CD4-positive, alpha-beta T cell treated with Interleukin-21 for 1 hour (primary cell): ENCODE measurements at places on chromosomes 2 and 18.

- DNase-seq, result no peak
Observed at GRCh38 chr2:43708178-43708577, 31.9 kb upstream of the C1GALT1C1L start.

GRCh38 chr2:173099804-173100203, 24.2 kb downstream of the MAP3K20 start:
- no peak for DNase-seq

DNA sequence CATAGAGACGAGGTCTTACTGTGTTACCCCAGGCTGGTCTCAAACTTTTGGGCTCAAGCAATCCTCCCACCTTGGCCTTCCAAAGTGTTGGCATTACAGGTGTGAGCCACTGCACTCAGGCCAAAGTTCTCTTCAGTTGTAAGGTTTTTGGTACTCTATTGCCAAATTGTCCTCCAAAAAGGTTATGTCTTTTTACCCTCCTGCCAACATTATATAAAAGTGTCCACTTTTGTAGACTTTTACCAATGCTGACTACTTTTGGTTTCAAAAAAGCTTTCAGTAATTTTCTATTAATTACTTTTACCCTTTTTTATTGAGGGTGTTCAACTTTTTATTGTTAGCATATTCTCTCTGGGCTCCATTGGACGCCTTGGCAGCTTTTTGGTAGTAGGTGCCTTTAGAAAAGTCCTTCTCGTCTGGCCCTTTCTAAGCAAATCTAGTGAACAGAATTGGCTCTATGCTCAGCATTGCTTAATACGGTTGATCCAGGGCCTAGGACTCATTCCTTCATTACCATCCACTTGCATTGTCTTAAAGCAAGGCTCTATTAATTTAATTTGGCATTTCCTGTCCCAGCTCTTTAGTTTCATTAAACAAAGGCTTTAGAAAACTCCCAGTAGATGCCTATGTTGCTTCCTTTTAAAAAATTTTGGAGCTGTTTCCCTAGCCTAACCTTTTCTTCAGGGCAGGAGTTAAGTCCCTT, 16.7 kb upstream of the IL1A start:
- no peak for DNase-seq

DNA sequence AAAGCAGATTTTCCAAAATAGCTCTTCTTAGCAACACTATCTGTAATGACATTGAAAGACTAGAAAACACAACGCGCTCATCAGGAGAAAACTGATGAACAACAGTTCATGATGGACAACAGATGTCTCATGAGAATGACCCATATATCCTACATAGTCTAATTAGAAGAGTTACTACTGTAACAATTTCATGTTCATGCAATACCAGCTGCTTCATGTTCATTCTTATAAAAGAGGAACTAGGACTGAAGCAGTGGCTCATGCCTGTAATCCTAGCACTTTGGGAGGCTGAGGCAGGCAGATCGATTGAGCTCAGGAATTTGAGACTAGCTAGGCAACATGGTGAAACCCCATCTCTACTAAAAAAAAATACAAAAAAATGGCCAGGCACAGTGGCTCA, 22.7 kb downstream of the TRAPPC8 start:
- DNase-seq, result no peak

- DNase-seq, result no peak
Observed at GRCh38 chr2:150762571-150762970, 275.1 kb upstream of the RND3 start.

GRCh38 chr2:45404807-45405297, 206.2 kb downstream of the SRBD1 start:
- no peak for DNase-seq

DNA sequence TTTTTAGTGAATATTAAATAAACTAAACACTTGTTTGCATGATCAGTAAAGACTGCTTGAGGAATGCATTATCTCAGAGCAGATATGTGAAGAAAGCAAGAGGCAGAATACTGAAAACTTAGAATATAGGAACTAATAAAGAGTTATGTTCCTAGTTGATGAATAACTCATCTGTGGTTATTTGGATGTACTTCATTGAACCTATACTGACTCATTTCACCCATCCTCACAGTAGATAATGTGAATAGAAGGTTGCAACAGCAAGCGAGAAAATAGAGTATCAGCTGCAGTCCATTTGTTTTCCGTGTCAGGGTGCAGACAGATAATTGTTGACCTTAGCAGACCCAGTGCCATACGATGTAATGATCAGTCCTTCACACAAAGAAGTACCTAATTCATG, 945.7 kb upstream of the LRRTM1 start:
- no peak for DNase-seq

GRCh38 chr18:60549338-60549960, 176.9 kb upstream of the MC4R start:
- peak; percentile 23 for DNase-seq

- DNase-seq, result no peak
Observed at GRCh38 chr18:62109676-62110075, 77.2 kb downstream of the PIGN start.

- DNase-seq, result no peak
Observed at GRCh38 chr18:11269257-11269656, 119.9 kb upstream of the PIEZO2 start.

DNA sequence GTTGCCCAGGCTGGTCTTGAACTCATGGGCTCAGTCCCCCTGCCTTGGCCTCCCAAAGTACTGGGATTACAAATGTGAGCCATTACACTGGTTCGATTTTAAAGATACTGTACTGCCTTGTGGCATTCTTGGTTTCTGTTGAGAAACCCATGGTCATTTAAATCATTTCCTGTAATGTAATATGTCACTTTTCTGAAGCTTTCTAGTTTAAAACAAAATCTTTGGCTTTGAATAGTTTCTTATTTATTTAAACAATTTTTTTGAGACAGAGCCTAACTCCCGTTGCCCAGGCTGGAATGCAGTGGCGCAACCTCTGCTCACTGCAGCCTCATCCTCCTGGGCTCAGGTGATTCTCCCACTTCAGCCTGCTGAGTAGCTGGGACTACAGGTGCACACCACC, 8.9 kb downstream of the ZNF512 start:
- DNase-seq, result no peak

GRCh38 chr2:225649274-225649673, 249.8 kb downstream of the NYAP2 start:
- no peak for DNase-seq

DNA sequence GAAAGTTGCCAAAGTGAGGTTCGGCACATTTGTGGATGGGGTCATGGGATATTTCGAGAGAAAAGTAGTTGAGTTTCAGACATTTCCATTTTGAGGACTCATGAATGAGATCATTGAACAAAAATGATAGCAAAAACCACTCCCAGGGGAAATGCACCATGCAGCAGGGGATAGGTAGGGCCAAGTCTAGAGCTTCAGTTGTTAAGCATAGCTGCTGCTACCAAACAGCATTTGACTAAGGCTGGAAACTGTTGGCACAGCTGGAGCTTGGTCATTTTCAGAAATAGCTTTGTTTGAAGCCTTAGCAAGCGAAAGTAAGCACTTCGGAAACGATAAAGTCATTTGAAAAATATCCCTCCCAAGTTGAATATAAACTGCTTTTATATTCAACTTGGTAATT, 431.8 kb downstream of the SOCS6 start:
- no peak for DNase-seq

- no peak for DNase-seq
Observed at GRCh38 chr2:235170016-235170415, 218.2 kb downstream of the SH3BP4 start.

DNA sequence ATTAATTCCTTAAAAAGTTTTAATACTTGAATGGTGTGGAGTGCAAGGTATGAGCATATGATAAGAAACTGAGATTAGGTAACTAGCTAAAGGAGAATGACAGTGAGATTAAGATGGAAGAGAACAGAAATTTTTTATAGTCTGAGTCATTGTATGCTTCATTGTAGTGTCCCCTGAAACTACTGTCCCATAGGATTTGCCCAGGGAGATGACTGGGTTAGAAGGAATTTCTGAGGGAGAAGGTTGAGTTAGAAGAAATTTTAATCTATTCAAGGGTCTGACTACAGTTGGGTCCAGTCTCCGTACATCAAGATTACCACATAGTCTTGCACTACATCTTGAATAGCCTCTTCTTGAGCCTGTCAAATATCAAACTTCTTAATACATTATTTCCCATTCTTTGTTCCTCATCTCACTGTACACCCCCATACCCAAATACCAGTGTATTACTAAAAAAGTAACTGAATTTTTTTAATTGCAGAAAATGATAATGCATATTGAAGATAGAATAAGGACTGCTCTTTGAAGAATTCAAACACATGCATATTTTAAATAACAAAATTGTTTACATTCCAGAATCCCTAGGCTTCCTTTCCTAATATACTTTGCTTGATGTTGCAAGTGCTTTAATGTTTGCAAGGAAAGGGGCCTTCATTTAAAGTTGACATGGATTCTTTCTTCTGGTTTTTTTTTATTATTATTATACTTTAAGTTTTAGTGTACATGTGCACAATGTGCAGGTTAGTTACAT, 314.3 kb upstream of the COL3A1 start:
- no peak for DNase-seq

- no peak for DNase-seq
Observed at GRCh38 chr2:222303828-222304736, 5.3 kb upstream of the PAX3 start.

DNA sequence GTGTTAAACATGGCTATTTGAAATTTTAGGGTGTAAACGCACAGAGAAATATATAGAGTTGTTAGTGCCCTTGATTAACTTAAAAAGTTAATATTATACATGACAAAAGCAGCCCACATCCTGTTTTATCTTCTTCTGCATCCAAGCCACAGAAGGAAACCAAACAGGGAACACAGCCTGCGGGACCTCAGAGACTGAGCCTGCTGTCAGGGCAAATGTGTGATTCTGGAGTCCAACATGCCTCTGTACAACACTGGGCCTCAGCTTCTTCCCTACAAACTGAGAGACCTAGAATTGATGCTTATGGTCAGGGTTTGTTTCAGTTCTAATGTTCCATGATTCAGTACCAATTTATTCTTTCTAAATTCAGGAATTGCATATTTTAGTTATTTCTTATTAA, 404.7 kb downstream of the FBXO15 start:
- no peak for DNase-seq

- no peak for DNase-seq
Observed at GRCh38 chr2:217282531-217282930, 422.7 kb upstream of the TNP1 start.

DNA sequence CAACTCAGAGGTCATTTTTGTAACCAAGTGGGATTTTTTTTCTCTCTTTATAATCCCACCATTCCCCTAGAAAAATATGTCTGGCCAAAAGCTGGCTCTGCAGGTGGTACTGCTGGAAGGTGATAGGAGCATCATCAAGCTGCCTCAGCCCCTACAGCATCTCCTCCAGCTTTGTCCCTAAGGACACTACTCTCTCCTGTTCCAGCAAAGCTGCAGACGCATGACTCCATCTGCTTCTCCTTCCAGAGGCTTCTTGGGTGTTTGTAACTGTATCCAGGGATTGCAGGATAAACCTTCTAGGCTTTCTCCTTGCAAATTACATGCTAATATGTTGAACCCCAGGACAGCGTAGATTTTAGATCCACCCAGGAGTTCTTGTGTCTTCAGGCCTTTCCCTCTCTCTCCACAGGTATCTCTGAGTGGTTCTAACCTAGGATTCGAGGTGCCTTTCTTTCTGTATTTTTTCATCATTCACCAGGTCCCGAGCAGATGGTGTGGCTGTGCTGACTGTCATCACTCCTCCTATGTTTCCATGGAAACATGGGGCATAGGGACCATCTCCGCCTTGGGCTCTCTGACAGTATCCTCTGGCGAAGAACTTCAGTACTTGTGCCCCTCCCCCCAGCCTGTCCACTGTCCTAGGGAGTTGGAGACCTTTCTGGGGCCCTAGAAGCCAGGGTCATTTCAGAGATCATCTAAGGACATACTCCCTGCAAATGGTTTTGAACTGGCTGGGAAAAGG, 34.3 kb downstream of the AFF3 start:
- DNase-seq, result no peak

- no peak for DNase-seq
Observed at GRCh38 chr2:156476850-156477206, 40.6 kb downstream of the GPD2 start.

DNA sequence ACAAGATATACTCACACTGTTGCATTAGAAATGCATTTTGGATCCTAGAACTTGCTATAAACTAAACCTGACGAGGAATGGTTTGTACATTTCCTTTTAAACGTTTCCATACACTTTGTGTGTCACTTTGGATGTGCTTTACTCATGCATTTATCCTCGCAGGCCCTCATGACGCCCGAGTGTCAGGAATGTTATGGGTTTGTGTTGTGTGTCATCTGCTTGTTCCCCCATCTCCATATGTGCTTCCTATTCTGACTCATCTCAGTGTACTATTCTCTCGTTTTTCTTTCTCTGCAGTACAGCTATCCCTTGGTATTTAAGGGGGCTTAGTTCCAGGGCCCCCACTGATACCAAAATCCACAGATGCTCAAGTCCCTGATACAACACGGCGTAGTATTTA, 121.5 kb upstream of the RASGRP3 start:
- no peak for DNase-seq

DNA sequence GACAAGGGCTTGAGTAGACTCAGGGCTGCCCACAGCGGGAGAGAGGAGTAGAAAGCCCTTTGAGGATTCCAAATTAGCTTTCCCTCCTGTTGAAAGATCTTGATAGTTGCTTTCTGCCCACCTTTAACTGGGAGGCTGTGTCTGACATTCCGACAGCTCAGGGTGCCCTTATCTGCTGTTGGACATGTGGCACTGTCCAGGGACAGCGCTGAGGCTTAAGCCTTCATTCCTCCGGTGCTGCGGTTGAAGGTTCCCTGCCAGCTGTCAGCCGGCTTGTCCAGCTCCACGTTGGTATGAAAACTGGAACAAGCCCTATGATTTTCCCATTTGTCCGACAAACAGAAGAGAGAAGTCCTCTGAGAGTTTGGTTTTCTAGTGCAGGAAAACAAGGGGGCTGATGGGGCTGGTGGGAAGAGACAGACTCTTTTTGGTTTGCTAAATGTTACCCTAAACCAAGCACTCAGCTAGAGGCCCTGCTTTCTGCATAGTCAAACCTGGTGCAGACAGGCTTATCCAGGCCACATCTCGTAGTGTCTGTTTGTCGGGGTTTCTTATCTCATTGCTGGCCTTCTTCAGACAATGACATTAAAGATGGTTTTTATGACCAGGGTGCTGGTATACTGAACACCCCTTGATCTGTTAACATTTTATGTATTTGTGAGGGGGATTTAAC, 24.5 kb downstream of the GREB1 start:
- DNase-seq, result no peak

DNA sequence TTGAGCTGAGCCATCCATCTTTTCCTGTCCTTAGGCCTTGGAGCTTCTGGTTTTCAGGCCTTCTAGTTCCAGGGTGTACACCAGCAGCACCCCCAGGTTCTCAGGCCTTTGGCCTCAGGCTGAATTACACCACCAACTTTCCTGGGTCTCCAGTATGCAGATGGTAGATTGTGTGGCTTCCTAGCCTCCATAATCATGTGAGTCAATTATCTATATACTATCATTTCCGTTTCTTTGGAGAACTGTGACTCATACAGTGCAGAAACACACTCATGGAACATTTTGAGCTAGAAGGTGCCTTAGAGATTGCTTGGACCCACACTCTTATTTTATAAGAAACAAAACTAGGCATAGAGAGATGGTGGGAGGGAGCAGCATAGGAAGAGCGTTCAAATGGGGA, 167.4 kb downstream of the NCK2 start:
- DNase-seq, result no peak
